Mammary epithelial cell (primary cell): ENCODE measurements at places on chromosomes 12 and 14. TPM values are rescaled to one million over a fixed set of nuclear protein-coding genes. Genes with fewer than 3 reads are reported as not detected.

PCED1B gene
- 3.3 TPM for polyA plus RNA-seq

EPS8 gene
- 35.2 TPM for polyA plus RNA-seq

AKAP3 gene
- polyA plus RNA-seq = 0.44 TPM

RFLNA gene
- polyA plus RNA-seq = 0.20 TPM

BATF gene
- not detected for polyA plus RNA-seq

VWF gene
- polyA plus RNA-seq = 0.07 TPM

SLC10A1 gene
- not detected for polyA plus RNA-seq

ADCK1 gene
- 8.8 TPM for polyA plus RNA-seq

CCDC88C gene
- polyA plus RNA-seq = 1.4 TPM

SERPINA10 gene
- polyA plus RNA-seq = not detected

SLCO1B1 gene
- not detected for polyA plus RNA-seq

PLEKHG7 gene
- not detected for polyA plus RNA-seq

CIT gene
- polyA plus RNA-seq = 12.3 TPM

SPRYD4 gene
- polyA plus RNA-seq = 2.8 TPM
